IPS DF 6.9 (cell line): ENCODE measurements at places on chromosomes 1 and 21.
A peak's percentile ranks its signal among the peaks of the same experiment; 100 is the strongest.

GRCh38 chr1:43912607-43913006 lies 21.0 kb upstream of the ARTN start:
- DNase-seq: no peak

GRCh38 chr1:54866801-54867716 lies 19.9 kb downstream of the DHCR24 start:
- DNase-seq: no peak

- peak; percentile 25 for DNase-seq
Measured at GRCh38 chr1:158864595-158864994, 33.4 kb downstream of the MNDA start.

DNA sequence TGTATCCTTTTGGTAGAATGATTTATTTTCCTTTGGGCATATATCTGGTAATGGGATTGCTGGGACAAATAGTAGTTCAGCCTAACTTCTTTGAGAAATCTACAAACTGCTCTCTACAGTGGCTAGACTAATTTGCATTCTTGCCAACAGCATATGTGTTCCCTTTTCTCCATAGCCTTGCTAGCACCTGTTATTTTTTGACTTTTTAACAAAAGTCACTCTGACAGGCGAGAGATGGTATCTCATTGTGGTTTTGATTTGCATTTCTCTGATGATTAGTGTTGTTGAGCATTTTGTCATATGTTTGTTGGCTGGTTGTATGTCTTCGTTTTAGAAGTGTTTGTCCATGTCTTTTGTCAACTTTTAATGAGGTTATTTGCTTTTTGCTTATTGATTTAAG lies 99.8 kb downstream of the UCK2 start:
- no peak for DNase-seq

GRCh38 chr1:94428441-94428840 lies 10.3 kb downstream of the ABCD3 start:
- no peak for DNase-seq

- DNase-seq: no peak
Measured at GRCh38 chr1:234704106-234704887, 94.3 kb upstream of the IRF2BP2 start.

DNA sequence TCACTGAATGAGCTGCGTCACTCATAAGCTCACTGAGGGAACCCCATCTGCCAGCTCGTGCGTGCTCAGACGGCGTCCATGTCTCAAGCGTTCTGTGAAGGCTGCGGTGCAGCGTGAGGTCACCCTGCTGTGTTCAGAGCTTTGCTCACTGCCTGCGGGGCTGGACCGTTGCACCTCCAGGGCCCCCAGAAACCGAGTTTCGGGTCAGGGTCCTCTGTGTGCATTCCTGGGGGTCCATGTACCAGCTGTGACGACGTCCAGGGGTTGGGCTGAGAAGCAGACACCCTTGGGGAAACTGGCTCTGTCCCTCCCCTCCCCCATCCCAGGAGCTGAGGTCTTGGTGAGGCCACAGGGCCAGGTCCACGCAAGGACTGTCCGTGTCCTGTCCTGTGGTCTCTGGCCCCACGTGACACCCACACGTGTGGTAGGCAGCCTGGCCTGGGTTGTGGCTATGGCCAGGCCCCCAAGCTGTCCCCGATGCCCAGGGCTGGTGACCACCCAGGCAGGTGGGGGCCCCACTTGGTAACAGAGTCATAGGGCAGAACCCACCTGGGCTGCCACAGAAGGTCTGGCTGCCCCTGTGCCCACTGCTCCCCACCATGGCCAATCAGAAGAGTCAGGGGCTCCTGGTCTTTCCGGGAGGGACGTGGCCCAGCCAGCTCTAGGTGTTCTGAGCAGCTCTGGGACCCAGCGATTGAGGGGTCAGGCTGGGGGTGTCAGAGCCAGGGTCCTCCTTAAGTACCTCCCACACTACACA lies 24.4 kb downstream of the FTCD start:
- DNase-seq: no peak

DNA sequence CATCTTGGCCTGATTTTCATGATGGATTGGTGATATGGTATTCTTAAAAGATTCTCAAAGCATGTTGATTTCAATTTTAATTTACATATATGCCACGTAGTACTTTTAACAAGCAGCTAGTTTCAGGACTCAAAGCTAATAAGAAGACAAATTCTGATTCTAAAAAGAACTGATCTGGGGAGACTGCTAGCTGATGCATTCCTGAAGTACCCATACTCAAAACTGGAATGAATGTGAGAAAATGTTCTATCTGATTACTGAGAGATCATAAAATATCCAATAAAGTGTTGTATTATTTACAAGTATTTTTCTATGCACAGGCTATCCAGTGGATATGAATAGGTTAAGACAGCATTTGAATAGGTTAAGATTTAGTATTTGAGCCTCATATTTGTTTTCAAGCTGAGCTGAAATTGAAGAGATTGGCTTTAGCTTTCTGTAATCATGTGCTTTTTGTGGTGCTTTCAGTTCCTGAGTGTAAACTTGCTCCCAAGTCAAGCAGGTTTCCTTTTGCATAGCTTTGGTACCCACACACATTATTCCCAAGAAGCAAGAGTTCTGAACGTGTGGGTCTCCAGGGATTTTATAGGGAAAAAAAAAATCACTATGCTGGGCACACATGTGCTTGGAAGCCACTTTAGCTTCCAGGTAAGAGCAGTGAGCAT lies 114.1 kb downstream of the VPS13D start:
- DNase-seq: no peak

- no peak for DNase-seq
Measured at GRCh38 chr1:184156521-184157393, 105.2 kb downstream of the TSEN15 start.

GRCh38 chr1:151401125-151401788 lies 1.9 kb downstream of the PSMB4 start:
- no peak for DNase-seq

GRCh38 chr21:26933448-26933847 lies 33.4 kb downstream of the ADAMTS5 start:
- DNase-seq: no peak

- no peak for DNase-seq
Measured at GRCh38 chr1:79950511-79950910, 944.0 kb upstream of the ADGRL4 start.

GRCh38 chr21:15774590-15774989 lies 44.8 kb downstream of the USP25 start:
- DNase-seq: no peak

- DNase-seq: no peak
Measured at GRCh38 chr21:32813265-32813903, 41.8 kb upstream of the PAXBP1 start.
